ENCODE measurements at places on chromosomes 2 and 18.
A peak's percentile ranks its signal among the peaks of the same experiment; 100 is the strongest.

DNA sequence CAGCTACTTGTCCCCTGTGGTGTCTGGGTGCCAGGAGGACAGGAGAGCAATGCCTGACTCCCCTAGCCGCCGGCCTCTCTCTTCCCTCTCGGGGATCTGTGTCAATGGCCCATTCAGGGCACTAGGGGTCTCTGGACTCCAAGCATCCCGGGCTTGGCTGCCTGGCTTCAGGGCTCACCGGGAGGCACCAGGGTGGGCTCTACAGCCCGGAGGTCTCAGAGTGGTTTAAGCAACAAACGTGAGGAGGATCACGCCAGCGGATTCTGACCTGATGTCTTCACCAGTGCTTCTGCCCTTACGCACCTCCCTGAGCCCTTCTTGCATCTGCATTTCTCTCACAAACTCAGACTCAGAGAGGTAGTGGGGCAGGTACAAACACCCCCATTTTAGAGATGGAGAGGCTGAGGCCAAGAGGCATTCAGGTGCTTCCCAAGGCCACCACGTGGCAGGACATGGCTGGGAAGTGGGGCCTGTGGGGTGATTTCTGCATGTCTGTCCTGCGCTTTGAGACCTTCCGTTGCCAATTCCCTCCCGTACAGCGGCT is 243.0 kb downstream of the CELF4 start:
- H3K4me3 ChIP-seq = no peak overlapping the region
- H3K27ac ChIP-seq = no peak overlapping the region
- no peaks in the 10 kb centered on the region for H3K27me3 ChIP-seq

- no peak overlapping the region for H3K27ac ChIP-seq
- no peak overlapping the region for H3K4me3 ChIP-seq
- H3K4me1 ChIP-seq = no peaks in the 10 kb centered on the region
- no peaks in the 10 kb centered on the region for H3K27me3 ChIP-seq
- DNase-seq = no peak
Observed at GRCh38 chr18:3493501-3494244, 43.7 kb downstream of the TGIF1 start.

DNA sequence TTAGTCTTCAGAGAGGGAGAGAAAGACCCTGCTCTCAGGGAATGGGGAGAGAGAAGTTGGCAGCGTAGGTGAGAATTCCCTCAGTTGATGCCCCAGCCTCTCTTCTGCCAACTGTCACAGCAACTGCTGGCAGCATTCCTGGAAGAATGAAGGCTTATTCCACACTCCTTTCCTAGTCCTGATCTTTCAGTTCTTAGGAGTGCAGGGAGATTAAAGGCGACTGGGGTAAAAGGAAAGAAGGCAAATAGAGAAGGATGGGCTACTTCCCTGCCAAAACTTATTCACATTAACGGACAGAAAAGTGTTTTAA is 65.9 kb upstream of the ACAA2 start:
- H3K36me3 ChIP-seq = no peaks in the 10 kb centered on the region
- DNase-seq = no peak
- no peak overlapping the region for H3K27ac ChIP-seq
- H3K27me3 ChIP-seq = no peaks in the 10 kb centered on the region

DNA sequence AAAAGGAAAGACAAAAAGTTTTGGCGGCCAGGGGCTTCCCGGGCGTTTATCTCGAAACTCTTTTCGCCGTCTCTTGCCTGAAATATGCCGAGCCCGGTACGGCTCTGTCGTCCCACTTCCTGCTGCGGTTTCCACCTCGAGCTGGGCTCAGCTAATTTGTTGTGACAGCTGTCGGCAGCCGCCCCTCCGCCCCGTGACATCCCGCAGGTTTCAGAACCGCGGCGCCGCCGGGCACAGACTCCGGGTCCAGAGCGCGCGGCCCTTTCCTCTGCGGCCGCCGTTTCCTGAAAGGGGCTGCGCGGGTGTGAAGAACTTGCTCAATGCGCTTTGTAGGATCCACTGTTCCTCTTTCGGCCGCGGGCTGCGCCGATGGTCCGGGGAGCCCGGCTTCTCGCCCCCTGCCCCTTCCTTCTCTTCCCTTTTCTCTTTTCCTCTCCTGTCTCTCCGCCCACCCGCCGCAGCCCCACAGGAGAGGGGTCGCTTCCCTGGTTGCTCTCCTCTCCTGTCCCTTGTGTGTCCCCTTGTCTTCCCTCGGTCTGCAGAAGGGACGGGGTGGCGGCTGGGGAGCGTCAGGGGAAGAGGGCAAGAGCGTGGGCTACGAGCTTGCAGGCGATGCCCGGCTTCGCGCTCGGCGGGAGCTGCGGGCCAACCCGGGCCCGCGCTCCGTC is 648 bp downstream of the ARID5A start:
- H3K4me1 ChIP-seq = peaks cover 6% of the 10 kb centered on the region
- no peaks in the 10 kb centered on the region for H3K36me3 ChIP-seq
- peak overlapping the region; percentile 59 for H3K4me3 ChIP-seq
- peak overlapping the region; percentile 24 for H3K27ac ChIP-seq
